ENCODE measurements at places on chromosomes 5 and 9.

DNA sequence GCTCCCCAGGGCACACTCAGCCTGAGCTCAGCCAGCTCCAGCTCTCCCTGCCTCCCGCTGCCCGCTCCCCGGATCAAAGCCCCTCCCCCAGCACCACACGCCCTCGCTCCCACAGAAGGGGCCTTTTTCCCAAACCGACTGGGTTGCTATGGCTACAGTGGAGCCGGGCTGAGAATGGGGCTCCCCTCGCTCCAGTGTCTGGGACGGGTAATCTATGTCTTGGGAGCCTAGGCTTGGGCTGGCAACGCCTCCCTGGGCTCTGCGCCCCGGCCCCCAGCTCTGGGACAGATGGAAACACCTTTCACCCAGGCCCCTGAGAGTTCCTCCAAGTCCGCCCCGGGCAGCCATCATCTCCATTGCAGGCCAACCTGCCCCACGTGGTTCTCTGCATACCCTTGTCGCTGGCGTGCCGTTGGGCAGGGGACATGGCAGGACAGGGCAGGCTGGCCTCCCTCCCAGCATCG is 29.6 kb downstream of the NOTCH1 start:
- no peak for DNase-seq

- no peak for DNase-seq
Measured at GRCh38 chr5:105475401-105475800, 1912.8 kb upstream of the NUDT12 start.

- peak; percentile 20 for DNase-seq
Measured at GRCh38 chr5:61881821-61882487, 424.1 kb upstream of the KIF2A start.

DNA sequence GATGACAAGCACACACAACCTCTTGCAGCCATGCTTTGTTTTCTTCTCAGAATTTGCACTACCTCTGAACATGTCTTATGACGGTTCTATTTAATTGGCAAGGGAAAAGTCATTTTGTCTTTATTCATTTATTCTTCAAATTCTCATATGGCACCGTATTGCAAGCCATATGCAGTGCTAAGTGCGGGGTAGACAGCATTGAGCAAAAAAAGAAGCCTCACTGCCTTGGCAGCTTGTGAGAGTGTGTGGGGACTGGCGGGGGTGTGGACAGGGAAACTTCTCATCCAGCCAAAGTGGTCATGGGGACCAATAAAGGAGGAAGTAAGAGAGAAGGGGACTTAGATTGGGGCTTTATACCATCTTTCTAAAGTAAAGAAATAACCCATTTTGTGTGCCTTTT is 160.0 kb downstream of the CDH12 start:
- DNase-seq: no peak

GRCh38 chr9:127803507-127804352 is 1.0 kb downstream of the FPGS start:
- DNase-seq: peak; percentile 39

DNA sequence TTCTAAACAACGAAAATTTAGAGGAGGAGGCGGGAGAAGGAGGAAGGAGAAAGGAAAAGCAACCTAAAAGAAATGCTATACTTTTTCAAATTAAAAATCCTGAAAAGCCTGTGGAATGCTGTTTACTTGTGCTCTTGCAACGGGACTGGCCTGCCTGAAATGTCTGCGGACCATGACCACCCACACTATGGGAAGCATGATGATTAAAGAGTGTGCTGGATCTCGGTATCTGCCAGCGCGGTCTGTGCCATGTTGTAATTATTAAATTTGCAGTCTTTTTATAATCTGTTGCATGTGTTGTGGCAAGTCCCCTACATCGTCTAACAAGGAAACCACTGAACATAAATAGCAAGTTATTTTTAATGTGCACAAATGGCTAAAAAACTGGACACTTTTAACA is 111.4 kb downstream of the FANCC start:
- DNase-seq: peak; percentile 19

- DNase-seq: no peak
Measured at GRCh38 chr5:177508221-177508611, 1.4 kb downstream of the DOK3 start.

DNA sequence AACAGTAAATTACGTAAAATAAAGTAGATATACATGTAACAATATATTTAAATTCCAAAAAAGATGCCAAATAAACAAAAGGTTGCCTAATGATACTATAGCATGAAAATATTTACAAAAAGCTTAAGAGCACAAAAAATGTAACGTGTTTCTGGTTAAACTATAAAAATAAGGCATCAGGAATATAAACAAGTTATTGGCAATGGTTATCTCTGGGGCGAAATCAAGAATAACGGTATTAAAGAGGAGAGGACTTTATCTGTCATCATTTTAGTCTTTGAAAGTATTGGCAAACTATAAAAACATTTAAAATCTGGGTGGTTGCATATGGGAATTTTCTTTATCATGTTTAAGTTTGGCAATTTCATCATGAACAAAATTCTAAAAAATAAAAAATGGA is 1599.2 kb downstream of the MAT2B start:
- DNase-seq: no peak

DNA sequence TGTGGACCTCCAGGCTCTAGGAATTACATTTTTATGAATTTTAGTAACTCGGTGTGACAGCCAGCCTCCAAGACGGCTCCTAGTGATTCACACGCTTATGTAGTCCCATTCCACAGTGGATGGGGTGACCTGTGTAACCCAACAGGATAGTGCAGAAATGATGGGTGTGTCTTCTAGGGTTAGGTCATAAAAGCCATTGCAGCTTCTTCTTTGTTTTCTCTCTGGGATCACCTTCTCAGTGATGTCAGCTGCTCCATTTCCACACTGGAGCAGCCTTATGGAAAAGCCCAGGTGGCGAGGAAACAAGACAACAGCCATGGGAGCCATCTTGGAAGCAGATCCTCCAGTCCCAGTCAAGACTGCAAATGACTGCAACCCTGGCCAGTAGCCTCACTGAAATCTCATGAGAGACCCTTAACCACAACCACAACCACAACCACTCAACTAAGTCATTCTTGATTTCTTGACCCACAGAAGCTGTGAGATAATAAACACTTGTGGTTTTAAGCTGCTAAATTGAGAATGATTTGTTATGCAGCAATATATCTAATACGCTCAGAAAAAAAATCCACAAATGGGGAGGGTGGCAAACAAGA is 5.1 kb upstream of the GNPDA1 start:
- DNase-seq: peak; percentile 53

GRCh38 chr9:113888976-113889375 is 12.9 kb downstream of the ZNF618 start:
- no peak for DNase-seq

DNA sequence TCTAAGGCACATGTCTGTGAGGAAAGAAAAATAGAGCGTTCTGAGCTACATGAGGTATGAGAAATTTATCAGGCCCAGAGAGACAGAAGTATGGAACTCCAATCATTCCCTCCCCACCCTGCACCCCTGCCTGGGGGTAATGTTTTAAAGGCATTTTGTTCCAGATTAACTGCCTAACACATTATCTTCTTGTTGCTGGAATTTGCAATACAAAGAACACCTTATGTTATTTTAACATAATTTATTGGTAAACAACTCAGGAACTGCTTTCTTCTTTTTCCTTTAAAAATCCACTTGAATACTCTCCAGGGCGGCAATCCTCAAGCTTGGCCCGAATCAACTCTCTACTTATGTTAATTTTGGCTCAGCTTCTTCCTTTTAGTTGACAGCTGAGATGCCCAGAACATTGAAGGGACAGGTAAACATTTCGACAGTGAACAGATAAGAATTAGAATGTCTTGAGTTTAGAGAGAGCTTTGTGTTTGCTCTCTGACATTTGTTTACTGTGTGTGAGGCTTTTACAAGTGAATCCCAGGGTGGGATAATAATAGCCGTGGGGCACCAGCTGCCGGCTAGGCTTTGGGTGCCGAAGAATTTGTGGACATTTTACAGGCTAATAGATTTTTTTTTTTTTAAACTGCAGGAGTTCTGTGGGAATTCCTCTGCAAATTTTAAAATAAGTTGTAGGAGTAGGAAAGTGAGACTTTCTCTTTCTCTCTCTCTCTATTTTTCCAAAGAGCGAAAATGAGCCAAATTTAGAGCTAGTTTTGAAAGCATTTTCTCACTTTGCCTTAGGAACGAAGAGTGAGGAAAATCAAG is 96.4 kb upstream of the TAF11L2 start:
- DNase-seq: no peak

DNA sequence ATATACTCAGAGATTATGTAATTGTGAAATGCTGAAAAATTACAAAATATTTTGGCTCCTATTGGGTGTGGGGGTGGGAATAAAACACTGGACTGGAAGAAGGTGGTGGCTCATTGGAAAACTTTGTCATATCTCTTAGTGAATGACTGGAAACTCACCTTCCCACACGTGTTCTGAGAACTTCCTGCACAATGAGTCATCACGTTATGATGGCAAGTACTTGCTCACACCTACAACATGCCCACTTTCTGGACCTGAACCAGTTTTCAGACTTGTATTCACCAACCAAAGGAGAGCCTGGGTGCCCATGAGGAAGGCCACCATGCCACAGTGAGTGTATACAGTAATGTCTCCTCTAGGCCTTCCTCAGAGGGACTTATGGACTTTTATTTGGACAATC is 294.8 kb downstream of the ASTN2 start:
- DNase-seq: no peak

- no peak for DNase-seq
Measured at GRCh38 chr5:170152767-170153166, 47.1 kb downstream of the FOXI1 start.

GRCh38 chr9:33835625-33836260 is 18.8 kb downstream of the UBE2R2 start:
- no peak for DNase-seq

DNA sequence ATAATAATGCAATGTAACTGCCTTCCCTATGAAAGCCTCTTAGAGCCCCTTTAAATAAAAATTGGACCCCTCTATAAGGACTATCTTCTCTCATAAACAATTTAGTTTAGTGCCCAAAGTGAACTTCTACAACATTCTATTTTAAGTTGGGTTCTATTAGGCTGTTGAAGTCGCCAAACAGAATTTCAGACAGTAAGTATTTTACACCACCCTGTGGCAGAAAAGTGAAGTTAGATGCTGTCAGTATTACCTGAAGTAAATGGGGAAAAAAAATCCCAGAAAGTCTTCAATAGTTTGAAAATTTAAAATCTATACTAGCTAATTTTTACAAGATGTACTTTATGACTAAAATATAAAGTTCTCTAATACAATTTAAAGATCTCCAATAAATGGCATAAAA is 29.5 kb downstream of the CAAP1 start:
- DNase-seq: peak; percentile 29

- DNase-seq: no peak
Measured at GRCh38 chr9:37897665-37898064, 6.3 kb downstream of the SLC25A51 start.

DNA sequence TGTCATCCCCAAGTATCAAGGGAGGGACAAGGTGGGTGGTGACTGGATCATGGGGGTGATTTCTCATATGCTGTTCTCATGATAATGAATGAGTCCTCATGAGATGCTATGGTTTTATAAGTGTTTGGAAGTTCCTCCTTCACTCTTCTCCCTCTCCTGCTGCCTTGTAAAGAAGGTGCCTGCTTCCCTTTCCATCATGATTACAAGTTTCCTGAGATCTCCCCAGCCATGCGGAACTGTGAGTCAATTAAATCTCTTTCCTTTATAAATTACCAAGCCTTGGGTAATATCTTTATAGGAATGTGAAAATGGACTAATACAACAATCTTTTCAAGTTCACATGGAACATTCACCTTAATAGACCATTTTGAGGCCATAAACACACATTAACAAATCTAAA is 21.5 kb upstream of the DOCK2 start:
- no peak for DNase-seq

- no peak for DNase-seq
Measured at GRCh38 chr9:19032406-19032805, 603 bp downstream of the SAXO1 start.

DNA sequence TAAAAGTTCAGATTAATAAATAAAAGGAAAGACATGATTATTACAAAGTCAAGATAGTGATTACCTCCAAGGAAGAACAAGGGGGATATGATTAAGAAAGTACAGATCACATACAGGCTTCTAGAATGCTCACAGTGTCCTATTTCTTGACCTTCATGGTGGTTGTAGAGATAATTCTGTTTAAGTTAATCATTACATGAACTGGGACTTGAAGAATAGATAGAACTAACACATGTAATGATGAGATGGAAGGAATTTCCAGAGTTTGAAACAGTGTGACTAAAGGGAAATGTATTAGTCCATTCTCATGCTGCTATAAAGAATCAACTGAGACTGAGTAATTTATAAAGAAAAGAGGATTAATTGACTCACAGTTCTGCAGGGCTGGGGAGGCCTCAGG is 72.7 kb downstream of the LURAP1L start:
- DNase-seq: no peak

- peak; percentile 6 for DNase-seq
Measured at GRCh38 chr5:169911448-169912212, 68.7 kb downstream of the INSYN2B start.

DNA sequence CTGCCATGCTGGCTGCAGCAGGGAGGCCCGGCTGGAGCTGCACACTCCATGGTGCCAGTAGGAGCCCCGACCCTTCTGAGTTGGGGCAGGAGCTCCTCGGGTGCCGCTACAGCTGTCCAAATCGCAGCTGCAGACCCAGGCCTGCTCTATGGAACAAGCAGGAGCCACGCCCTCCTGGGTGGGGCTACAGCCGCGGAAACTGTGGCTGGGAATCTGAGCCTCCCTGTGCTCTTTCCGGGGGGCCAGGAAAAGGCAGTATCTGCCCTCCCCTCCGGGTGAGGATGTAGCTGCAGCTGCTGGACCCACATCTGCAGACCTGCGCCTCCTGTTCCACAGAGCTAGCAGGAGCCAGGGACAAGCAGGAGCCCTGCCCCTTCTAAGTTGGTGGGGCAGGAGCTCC is 278.9 kb upstream of the ACTBL2 start:
- no peak for DNase-seq

DNA sequence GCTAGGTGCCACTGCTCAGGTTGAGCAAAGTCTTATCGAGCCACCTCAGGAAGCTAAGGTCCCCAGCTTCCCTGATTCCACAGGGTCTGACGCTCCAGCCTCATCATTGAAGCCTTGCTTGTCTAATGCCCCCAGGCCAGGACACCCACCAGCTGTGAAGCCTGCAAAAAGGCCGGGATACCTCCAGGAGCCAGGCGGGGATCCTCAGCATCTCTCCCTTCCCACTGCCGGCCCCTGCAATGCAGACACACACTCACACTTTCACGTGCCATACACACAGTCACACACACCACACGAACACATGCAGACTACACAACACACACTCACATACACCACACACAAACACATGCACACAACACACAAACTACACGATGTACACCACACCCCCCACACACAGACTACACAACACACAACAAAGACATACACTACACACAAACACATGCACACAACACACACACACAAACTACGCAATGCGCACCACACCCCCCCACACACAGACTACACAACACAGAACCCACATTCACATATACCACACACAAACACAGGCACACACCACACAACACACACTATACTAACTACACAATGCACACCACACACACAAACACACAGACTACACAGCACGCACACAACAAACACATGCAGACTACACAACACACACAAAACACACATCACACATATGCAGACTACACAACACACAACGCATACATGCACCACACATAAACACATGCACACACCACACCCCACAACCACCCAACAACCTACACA is 17.8 kb upstream of the S1PR3 start:
- DNase-seq: no peak

GRCh38 chr5:139462586-139463276 is at the start of gene ECSCR:
ECSCR (minus strand) TSS chr5:139462743; CDS start chr5:139462670, 73 bp downstream.
- DNase-seq: no peak

All from fibroblast of mammary gland (primary cell).